ENCODE measurements at places on chromosomes 3 and 15. TPM values are rescaled to one million over a fixed set of nuclear protein-coding genes. Genes with fewer than 3 reads are reported as not detected.

TEX55 gene
- not detected for total RNA-seq

RAB7A gene
- total RNA-seq: 184 TPM

LCTL gene
- total RNA-seq: not detected

CHL1 gene
- total RNA-seq: not detected

SEMA3G gene
- total RNA-seq: 0.07 TPM

MESP2 gene
- total RNA-seq: 0.62 TPM

EFCC1 gene
- not detected for total RNA-seq

UQCRC1 gene
- total RNA-seq: 198 TPM

NCK1 gene
- 26.5 TPM for total RNA-seq

ITIH1 gene
- total RNA-seq: not detected

MYL3 gene
- 0.22 TPM for total RNA-seq

LRRC58 gene
- 15.2 TPM for total RNA-seq

GOLGA8S gene
- total RNA-seq: 0.09 TPM

ZNF385D gene
- not detected for total RNA-seq

GOLGA8G gene
- not detected for total RNA-seq

ATG7 gene
- 16.0 TPM for total RNA-seq

MKRN3 gene
- 3.3 TPM for total RNA-seq

ARGFX gene
- total RNA-seq: not detected

ASB14 gene
- total RNA-seq: not detected

PRR20G gene
- total RNA-seq: 0.14 TPM

RTP1 gene
- total RNA-seq: not detected

RAF1 gene
- total RNA-seq: 54.6 TPM

PLA2G4E gene
- total RNA-seq: not detected

PLCD1 gene
- total RNA-seq: 4.4 TPM

CYP1A1 gene
- 1.9 TPM for total RNA-seq

AMT gene
- total RNA-seq: 0.13 TPM

GOLGA8N gene
- 1.3 TPM for total RNA-seq

PLCH1 gene
- 1.4 TPM for total RNA-seq

TUBGCP5 gene
- 29.0 TPM for total RNA-seq

MORC1 gene
- total RNA-seq: not detected

ATP13A4 gene
- not detected for total RNA-seq

ITPKA gene
- 2.2 TPM for total RNA-seq

RTP4 gene
- total RNA-seq: not detected

DUOXA1 gene
- total RNA-seq: 0.09 TPM

CFAP91 gene
- 0.35 TPM for total RNA-seq

ZBED2 gene
- total RNA-seq: 0.13 TPM

SKOR1 gene
- 0.02 TPM for total RNA-seq

CAPN3 gene
- total RNA-seq: 0.87 TPM

RLBP1 gene
- total RNA-seq: not detected

ANKRD63 gene
- total RNA-seq: not detected

CAV3 gene
- total RNA-seq: not detected
